Suprapubic skin (tissue), 4 donors: ENCODE measurements at places on chromosomes 3 and 15. TPM values are rescaled to one million over a fixed set of nuclear protein-coding genes. Genes with fewer than 3 reads are reported as not detected.

GRCh38 chr3:87691109-87691508, 367.7 kb downstream of the CGGBP1 start:
- DNase-seq, result no peak

DNA sequence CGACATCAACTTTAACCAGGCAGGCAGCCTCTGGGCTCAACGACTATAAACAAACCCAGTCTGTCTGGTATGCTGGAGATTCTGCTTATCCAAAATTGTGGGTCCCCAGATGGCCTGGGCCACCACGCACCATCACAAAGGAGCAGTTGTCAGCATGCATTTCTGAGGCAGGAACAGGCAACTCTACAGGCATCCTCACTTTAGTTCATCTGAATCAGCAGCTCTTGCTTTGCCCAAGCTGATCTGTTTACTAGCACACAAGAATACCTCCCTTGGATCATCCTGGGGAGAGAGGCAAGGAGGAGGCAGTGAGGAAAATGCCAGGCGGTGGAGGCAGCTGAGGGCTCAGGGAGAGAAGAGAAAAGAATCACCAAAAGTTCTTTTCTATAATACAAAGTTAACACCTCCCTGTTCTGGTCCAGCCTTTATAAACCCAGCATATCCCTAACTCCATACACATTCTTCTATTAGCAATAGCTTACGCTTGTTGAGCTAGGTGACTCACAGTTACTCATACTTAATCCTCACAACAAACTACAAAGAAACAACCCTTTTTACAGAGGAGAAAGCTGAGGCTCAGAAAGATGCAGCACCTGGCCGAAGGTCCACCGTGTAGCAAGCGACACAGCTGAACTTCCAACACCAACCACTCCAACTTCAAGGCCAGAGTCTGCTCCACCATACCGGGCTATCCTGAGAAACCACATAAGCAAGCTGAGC, 33.6 kb downstream of the ZDHHC3 start:
- no peak for DNase-seq

GRCh38 chr15:81054236-81054635, 53.5 kb downstream of the TLNRD1 start:
- DNase-seq, result no peak

DNA sequence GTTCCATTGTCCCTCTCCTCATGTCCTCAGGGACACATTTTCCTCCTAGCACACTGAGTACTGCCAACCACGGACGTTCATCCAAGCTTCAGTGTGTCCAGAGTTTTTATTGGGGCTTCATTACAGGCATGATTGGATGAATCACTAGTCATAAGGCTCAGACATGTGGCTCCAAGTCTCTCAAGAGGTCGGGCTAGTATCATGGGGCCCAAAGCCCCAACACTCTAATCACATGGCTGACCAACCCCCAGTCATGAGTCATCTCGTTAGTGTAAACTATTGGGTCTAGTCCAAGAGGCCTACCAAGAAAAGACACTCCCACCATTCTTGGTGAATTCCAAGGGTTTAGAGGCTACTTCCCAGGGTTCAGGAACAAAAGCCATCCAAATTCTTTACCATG, 4.4 kb downstream of the TERC start:
- DNase-seq, result no peak

DNA sequence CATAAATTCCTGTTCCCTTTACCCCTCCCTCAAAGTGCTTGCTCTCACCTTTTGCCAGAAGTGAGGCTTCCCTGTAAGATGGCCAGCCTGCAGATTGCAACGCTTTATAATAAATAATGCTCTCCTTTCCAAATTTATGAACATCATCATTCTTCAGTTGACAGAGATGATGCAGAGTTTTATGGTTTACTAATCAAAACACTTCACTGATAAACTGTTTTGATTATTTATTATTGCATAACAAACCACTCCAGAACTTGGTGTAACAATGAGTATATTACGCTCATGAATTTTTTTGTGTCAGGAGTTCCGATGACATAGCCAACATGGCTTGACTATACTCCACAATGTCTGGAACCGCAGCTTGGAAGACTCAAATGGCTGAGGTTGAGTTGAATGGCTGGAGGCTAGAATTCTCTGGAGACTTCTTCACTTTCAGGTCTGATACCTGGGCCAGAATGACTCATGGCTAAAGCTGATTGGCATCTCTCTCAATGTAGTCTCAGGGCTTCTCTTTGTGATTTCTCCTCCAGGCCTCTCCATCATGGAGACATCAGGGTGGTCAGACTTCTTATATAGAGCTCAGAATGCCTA, 27.3 kb upstream of the TGFBR2 start:
- DNase-seq, result no peak

- DNase-seq, result no peak
Observed at GRCh38 chr3:66501483-66502244, 842 bp upstream of the LRIG1 start.

- DNase-seq, result no peak
Observed at GRCh38 chr3:184620475-184621119, 59.0 kb downstream of the EPHB3 start.

DNA sequence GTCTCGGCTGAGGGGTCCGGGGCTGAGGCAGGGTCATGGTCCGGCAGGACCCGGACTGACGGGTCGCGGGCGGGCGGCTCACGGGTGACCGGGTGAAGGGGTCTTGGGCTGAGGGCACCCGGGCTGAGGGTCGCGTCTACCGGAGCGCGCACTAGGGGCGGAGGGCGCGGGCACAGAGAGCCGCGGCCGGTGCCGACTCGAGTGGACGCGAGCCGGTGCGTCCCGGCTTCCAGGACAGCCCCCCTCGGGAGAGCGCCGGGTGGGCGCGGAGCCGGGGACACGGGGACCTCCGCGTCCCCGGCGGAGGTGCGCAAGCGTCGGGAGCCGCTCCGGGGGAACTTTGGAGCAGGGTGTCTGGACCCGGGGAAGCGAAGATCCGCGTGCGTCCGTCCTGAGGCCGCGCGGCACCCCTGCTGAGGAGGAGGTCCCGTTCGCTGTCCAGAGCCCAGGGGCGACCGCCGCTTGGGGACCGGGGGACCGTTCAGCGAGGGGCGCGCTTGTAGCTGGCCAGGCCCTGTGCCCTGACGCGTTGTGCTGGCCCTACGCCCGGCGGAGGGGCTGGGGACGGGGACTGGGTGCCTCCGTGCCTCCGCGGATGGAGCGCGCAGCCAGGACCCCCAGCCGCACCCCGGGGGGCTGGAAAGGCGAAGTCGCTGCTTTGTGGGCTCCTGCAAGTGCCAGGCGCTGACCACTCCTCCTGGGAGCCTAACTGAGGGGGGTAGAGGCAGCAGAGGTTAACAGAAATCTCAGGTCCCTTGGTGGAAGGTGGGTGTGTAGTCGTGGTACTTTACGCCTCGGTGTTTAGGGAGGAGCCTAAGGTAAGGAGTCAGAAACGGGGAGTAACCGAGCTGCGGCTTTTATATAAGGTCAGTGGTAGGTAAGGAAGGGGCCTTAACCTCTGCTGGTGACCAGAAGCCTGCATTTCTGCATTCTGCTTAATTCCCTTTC, at the start of gene PPARG:
Gene PPARG (plus strand): TSS at position 889 of the 948 bp plus-strand sequence. CDS start 90,642 bp downstream, outside the sequence.
- peak; percentile 67 for DNase-seq

DNA sequence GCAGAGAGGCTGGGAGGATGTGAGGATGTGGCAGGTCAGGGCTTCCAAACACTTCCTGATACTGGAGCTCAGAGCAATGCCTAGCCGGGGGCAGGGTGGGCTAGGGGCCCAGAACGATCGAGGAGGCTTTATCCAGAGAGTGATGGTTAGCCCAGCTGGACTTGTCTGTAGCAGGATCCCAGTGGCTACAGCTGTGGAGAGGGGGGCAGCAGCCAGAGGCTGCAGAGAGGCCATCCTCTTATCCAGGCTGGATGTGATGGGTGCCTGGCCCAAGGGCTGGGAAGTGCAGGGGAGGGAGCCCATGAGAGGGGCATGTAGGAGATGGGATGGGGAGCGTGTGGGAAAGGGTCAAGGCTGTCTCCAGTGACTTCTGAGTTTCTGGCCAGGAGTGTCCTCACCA, 4.6 kb downstream of the PARP3 start:
- DNase-seq, result no peak

GRCh38 chr3:171258316-171258715, 201.9 kb downstream of the TNIK start:
- DNase-seq, result no peak

DNA sequence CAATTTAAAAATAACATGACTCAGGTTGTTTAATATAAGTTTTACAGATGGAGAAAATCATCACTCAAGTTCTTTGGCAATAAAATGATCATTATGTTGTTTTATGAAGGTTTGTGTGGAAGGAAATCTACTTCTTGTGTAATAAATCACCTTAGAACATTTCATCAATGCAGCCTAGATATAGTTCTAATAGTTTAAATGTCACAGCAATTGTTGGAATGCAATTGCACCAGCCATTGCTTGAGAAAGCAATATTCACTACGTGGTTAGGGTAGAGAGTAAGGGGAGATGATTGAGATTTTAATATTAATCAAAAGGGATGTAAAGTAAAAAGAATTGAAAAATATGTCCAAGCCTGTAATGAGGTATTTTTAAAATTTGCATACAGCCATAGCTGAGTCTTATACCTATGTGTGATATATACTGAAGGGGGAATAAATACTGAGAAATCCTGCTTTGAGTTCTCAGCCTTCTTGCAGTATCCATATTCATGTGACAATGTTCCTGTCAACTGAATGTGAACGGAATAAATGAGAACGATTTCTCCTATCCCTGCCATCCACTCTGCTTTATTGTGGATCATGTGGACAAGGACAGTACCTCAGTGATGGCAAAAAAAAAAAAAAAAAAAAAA, 257.9 kb downstream of the OTOL1 start:
- DNase-seq, result no peak

DNA sequence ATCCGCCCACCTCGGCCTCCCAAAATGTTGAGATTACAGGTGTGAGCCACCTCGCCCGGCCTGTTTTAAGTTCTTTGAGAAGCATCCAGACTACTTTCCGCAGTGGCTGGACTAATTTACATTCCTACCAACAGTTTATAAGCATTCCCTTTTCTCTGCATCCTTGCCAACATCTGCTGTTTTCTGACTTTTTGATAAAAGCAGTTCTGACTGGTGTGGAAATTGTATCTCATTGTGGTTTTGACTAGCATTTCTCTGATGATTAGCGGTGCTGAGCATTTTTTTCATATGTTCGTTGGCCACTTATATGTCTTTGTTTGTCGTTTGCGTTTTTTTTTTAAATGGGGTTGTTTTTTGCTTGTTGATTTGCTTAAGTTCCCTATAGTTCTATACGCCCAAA, 208.4 kb upstream of the DPPA4 start:
- DNase-seq, result no peak

DNA sequence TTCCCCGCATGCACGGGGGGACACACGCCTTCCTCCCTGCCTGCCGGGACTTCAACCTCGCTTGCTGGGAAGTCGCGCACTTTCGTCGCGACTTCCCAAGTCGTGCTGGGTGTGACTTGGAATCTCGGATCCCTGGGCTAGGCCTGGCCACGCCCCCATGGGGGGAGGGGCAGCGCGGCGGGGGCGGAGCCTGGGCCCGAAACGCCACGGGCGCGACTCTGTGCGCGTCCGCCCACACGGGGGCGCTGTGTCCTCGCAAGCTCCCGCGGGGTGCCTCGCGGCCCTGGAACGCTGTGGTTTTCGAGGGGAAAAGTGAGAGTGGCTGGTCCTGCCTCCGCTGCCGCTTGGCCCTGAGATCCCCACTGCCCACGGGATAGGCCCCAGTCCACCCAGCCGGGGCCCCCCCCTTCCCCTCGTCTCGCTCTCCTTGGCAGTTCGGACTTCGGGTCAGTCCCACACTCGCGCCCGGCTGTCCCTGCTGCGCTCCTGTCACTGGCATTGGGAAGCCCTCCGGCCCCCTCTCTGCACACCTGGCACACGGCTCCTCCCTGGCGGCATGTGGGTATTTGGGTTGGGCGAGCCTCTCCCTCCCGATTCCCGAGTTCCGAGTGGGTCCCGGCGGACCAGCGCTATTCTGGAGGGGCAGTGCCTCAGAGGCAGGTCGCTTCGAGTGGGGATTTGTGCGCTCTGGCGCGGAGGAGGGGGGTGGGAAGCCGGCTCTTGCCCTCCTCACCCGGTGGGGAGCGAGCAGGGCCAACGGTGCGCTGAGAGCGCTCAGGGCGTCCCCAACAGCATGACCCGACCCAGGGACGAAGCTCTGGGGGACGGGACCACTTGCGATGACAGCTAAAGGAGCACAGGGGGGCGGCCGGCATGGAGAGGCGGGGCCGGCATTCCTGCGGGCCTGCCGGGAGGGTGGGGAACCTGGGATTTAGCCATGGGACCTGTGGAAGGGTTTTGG, 23.6 kb downstream of the SEC61A1 start:
- peak; percentile 90 for DNase-seq

- DNase-seq, result no peak
Observed at GRCh38 chr3:144810160-144810559, 838.5 kb downstream of the DIPK2A start.

DNA sequence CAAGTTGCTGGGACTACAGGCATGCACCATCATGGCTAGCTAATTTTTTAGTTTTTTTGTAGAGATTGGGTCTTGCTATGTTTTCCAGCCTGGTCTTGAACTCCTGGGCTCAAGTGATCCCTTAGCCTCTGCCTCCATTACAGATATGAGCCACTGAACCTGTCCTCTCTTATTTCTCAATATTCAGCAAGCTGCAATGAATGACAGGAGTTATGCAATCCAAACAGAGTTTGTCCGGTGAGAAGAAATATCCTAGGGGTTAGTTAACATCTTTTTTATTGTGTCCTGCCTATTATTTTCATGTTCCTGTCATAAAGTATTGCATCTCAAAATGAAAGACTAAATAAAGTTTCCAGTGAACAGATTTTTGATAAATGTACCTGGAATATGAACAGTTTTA, 1161.4 kb downstream of the OTOL1 start:
- DNase-seq, result no peak

- no peak for DNase-seq
Observed at GRCh38 chr3:27688053-27688452, 34.1 kb downstream of the EOMES start.

DNA sequence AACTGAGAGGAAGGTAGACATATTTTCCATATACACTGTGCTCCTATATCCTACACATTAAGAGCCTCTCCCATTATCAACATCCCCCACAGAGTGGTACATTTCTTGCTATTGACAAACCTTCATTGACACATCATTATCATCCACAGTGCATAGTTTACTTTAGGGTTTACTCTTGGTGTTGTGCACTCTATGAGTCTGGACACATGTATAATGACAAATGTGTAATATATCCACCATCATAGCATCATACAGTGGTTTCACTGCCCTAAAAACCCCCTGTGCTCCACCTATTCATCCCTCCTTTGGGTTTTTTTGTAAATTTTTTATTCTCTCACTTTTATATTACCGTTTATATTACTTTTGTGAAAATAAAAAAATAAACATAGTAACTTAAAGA, 22.2 kb upstream of the CLDN18 start:
- DNase-seq, result no peak

The RTP1 gene
- total RNA-seq, result not detected

The UBE2E2 gene
- 65.4 TPM for total RNA-seq

The SLC12A1 gene
- not detected for total RNA-seq

The LRRC15 gene
- total RNA-seq, result 5.6 TPM

The NEO1 gene
- total RNA-seq, result 117 TPM

The HIGD1A gene
- 91.9 TPM for total RNA-seq

The DLL4 gene
- total RNA-seq, result 1.9 TPM

The COL7A1 gene
- total RNA-seq, result 356 TPM

The LRRC31 gene
- total RNA-seq, result not detected

The EIF2A gene
- total RNA-seq, result 221 TPM

The PCSK6 gene
- total RNA-seq, result 12.9 TPM
